ENCODE measurements at places on chromosomes 12 and 14.

DNA sequence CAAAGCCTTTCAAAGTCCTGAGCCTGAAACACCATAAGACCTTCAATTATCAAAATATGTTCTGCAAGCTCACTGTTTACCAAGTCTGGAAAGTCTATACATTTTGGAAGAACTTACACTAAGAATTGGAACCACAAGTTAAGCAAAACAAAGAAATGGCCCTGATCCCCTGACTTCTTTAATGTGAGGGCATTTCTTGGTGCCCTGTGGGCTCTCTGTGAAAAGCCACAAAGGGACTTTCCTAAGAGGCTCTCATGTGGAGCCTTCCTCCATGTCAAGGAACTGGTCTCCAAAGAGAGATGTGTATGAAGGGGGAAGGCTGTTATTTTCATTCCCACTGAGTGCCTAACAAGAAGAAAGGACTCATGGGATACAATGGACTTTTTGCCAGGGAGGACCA, 13.5 kb upstream of the MYH6 start:
- DNase-seq = no peak

DNA sequence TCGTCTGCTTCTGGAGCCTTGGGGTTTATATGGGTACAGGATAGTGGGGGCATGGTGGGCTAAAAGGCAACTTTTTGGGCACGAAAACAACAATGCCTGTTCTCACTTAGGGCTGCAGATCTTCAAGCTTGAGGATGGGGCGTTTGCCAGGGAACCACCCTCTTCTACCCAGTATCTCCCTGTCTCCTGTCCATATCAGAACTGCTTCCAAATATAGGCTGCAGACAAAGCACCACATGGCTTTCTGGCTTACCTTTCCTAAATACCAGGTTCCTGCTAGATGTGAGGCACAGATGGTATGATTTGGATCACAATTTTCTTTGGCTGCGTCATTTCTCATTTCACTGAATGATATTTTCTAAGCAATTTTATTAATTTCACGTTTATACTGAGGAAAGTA, 70.4 kb downstream of the CMAS start:
- no peak for DNase-seq

DNA sequence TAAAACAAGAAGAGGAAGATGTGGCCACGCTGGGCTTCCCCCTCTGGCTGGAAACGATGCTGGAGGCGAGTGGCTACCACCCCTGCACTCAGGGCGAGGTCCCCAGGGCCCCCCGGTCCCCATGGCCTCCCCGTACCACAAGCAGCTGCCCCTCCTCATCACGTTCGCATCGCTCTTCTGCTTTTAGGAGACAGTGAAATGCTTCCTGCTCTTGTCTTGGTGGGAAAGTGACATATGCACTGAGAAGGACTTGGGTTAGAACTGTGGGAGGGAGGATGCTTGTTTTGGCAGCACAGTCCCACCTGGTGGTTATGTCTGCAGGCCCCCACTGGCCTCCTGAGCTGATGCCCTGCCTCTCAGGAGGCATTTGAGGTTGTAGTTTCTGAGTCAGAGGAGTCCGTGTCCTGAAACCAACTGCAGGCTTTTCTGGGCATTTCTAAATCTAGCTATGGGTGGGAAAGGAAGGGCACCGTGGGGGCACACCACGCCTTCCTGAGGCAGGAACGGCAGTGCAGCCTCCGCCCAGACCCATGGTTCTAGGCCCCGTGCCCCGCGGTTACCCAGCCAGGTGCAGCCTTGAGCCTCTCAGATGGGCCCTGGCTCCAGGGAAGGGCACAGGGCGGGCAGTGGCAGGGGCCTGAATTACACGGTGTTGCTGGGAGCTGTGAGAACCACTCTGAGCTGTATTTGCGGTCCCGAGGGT, 139.3 kb downstream of the ADGRD1 start:
- no peak for DNase-seq

GRCh38 chr12:53232646-53233461, 845 bp upstream of the RARG start:
- no peak for DNase-seq

DNA sequence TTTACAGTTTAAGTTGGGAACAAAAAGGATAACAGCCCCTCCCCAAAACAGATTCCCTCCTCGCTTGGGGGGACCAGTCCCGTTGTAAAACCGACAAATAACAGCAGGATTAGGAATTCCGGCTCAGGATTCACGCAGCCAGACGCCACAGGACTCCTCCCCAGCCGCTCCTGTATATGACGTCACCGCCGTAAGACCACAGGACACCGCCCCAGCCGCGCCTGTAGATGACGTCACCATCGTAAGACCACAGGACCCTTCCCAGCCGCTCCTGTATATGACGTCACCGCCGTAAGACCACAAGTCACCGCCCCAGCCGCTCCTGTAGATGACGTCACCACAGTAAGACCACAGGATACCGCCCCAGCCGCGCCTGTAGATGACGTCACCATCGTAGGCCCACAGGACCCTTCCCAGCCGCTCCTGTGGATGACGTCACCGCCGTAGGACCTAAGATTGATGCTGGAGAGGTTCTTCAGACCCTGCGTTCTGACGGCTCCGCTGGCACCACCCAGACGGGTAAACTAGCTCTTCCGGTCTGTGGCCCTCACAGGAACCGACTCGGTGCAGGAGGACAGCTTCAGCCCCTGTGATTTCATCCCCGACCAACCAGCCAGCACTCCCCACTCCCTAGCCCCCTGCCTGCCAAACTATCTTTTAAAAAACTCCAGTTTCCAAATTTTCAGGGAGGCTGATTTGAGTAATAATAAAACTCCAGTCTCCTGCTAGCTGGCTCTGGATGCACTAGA, 43.9 kb upstream of the FBRSL1 start:
- DNase-seq = no peak

GRCh38 chr12:5318874-5319273, 113.0 kb upstream of the NTF3 start:
- DNase-seq = no peak

DNA sequence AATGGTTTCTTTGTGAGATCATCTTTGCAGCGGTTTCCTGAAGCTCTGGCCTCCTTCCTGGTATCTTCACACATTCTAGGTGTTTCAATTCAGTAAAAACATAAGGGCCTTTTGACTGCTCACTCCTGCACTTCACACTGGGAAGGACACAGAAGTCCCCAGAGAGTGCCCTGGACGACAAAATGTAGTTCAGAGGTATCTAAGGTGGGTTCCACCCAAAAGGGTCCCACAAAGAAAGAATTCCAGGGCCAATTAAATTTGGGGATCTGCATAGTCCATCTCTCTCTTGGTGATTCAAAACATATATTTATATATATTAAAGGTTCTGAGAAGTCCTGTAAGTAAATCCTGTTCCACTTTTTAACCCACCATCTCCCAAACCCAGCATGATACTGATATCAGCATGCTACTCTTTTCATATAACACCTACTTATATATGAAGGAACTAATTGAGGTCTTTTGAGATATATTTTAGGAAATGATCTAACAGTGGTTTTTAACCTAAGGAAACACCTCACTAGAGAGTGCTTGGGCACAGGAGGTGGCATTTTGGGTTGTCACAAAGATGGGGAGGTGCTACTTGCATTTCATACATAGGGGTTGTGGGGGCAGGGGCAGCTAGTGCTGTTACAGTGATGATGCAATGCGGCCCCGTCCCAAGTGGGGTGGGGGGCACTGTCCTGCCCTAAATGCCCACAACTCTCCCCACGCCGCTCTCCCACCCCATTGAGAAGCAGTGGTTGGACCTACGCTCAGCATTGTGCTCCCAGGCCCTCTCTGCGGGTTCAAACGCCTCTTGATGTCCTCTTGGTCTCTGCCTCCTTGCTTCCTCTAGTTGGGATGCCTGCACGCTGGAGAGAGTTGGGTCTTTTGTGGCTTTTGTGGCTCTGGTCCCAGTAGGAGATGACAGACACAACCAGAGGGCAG, 109.4 kb downstream of the ARF6 start:
- peak; percentile 50 for DNase-seq

- no peak for DNase-seq
Measured at GRCh38 chr12:95446506-95446900, 27.4 kb upstream of the METAP2 start.

GRCh38 chr12:64808110-64808509, 16.3 kb upstream of the TBC1D30 start:
- DNase-seq = no peak

DNA sequence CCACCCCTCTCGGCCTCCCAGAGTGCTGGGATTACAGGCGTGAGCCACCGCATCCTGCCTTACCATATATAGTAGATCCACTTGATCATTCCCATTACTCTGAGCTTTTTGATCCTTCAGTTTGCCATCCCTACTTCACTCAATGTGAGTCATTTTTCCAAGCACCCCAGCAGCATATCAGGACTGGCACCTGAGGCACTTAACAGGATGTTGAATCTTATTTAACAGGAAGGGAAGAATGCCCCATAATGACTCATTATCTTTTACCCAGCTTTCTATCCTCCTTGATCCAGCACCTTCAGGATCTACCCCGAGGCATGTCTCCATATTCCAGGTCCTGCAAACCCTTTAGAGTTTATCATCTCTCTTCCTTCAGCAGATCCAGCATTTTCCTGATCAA, 84.9 kb upstream of the CMKLR1 start:
- no peak for DNase-seq

DNA sequence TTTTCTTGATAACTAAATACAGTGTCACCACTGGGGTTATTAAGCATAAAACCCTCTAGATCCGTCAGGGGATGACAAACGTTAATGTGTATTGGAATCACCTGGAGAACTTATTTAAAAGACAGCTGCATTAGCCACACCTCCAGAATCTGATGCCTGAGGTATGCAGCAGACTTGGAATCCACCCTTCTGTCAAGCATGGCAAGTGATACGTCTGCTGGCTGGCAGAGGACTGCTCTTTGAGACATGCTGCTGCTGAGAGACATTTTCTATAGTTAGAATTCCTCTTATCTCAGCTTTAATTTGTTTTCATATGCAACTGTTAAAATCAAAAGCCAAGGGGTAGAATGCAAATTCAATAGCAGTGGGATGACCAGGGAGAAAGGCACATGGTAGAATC, 496.3 kb downstream of the NELL2 start:
- DNase-seq = no peak

DNA sequence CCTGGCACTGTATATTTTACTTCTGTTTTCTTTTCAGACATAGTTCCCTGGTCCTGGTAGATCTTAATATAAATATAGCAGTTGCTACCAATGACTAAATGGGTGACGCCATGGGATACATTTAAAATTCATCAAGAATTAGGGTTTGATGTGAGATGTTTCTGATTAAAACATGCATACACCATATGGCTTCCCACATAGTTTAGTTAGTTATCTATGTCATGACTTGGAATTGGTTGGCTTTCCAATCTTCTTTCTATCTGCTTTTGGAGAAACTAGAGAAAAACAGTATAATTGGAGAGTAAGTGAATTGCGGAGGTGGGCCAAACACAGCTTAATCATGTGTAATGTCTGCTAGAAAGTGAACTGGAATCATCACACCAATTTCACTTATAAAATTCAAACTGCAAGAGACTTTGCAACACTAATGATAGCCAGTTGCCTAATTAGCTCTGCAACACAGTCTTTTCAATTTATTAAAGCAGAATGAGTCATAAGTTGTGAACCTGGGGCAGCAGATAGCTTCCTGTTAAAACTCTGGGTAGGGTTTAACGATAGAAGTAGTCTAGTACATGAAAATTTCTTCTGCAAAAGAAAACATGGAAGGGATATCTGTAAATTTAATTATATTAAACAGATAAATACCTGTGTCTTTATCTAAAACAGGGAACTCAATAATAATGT, 295.2 kb downstream of the SLC16A7 start:
- no peak for DNase-seq

DNA sequence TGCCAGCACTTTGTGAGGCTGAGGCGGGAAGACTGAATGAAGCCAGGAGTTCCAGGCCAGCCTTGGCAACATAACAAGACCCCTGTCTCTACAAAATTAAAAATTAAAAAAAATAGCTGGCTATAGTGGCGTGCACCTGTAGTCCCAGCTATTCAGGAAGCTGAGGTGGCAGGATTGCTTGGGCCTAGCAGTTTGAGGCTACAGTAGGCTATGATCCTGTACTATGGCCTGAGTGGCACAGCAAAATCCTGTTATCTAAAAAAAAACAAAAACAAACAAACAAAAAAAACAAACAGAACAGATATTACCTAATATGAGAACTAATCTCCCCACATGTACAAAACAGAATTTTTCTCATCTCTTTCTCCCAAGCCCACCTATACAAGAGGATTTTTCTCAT, 15.7 kb downstream of the TMEM116 start:
- no peak for DNase-seq

GRCh38 chr14:53380867-53381225, 227.7 kb upstream of the DDHD1 start:
- DNase-seq = no peak

- DNase-seq = no peak
Measured at GRCh38 chr14:46487582-46488350, 163.8 kb downstream of the RPL10L start.

DNA sequence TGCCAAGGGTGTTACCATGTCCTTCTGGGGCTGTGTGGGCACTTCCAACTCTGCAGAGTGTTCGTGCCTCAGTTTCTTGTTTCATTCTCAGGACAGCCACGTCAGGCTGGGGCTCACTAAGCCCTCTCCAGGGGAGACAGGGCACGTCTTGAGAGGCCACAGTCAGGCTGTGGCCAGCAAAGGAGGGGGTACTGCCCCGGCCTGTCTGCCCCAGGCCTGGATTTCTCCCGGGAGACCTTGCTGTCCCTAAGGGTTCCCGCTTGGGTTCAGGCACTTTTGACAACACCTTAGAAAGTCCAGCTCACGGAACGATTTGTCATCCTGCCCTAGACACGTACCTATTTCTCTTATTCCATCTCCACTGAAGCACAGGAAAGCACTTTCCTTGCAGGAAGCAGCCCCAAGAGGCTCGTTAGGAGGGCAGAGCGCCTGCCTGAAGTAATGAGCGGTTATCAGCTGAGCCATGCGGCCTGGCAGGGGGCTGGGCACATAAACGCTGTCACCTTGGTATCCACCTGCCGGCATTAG, 290.4 kb upstream of the RTL1 start:
- no peak for DNase-seq

DNA sequence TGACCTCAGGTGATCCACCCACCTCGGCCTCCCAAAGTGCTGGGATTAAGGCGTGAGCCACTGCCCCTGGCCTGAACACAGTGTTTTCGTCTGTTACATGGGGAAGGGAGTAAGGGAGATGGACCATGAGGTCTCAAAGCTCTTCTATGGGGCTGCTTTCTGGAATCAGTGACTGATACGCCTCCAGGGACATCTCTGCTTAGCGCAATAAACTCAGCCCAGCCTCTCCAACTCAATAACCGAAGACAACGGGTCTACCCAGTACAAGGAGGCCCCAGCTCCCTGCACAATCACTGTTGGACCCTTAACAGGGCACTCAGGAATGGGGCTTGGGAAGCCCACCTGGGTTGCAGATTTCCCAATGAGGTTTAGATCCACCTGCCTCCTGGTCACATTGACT, 42.6 kb upstream of the CHGA start:
- DNase-seq = no peak

DNA sequence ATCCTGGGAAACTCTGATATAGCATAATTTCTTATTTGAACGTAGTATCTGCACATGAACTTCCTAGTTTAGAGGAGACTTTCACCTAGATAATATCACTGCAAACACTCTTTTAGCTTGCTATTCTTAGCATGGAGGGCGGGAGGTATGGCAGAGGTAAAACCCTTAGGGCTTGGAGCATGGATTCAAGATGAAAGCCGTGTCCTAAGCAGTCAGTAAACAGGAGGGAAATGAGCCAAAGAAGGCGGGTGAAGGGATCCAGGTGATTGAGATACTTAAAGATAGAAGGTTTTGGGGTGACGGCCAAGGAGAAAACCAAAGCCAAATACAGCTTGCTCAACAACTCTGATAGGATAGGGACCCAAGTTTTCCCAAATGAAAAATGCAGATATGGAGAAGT, 107.1 kb upstream of the BCAT1 start:
- no peak for DNase-seq

All from stimulated activated CD8-positive, alpha-beta memory T cell treated with anti-CD3 and anti-CD28 coated beads, Interleukin-4, amount 100 ng/mL, for 1 hour (primary cell).